Brain microvascular endothelial cell (primary cell): ENCODE measurements at places on chromosomes 2 and 18.

DNA sequence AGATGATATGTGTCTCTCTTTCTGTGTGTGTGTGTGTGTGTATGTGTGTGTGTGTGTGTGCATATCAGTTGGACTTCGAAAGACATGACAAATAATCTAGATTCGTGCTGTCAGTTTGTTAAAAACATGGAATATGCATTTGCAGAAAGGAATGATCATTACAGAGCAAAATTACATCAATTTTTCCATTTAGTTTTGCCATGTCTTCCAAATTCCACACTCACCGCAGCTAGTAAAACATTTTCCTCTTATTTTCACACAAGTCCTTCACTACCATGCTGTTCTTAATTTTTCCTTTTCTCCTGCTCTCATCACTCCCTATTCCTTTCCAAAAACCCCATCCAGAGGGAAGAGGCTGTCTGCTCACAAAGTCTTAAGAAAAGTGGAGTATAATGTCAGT lies 1191.4 kb upstream of the SLC39A10 start:
- no peak for DNase-seq

GRCh38 chr2:15158100-15158499 lies 403.0 kb downstream of the NBAS start:
- DNase-seq: no peak

DNA sequence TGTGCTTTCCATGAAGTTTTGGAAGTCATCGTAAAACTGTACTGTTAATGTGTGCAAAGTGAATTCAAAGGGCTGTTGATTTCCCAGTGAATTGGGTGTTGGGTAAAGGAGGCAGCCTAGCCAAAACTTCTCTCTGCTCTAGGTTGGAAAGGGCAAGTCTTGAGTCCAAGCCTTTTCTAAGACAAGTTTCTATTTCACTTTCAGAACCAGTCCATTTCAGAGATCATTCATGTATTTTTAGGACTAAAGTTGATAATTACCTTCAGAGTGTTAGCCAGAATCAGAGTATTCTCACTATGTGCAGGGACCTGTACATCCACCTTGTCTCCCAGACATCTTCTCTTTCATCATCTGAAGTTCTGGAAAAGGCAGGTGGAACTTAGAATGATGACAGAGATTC lies 636.1 kb upstream of the KLHL29 start:
- DNase-seq: no peak

- no peak for DNase-seq
Observed at GRCh38 chr2:222902660-222903059, 41.8 kb downstream of the ACSL3 start.

- DNase-seq: no peak
Observed at GRCh38 chr18:10514082-10514481, 11.7 kb upstream of the NAPG start.

- DNase-seq: no peak
Observed at GRCh38 chr2:214217136-214217535, 193.7 kb upstream of the VWC2L start.

DNA sequence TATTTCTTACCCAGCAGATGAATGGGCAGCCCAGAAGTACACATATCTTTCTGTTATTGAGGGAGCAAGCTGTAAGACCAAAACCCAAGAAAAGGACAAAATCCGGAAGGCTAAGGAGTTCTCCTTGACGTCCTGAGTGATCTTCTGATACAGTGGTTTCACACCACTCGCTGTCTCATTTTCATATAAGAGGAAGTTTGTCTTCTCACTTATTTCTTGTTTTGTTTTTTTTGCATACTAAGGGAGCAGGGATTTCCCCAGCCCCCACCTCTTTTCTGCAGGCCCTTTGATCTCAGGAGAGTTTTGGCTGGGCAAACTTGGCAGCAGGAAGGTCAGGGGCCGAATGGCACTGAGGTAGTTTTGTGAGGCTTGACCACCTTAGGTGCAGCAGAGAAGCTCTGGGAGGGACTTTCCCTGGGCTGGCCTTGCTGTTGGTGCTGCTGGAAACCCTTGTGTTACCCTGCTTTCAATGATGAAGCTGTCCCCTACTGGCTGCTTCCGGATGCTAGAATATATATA lies 13.3 kb downstream of the CHRNA1 start:
- no peak for DNase-seq

DNA sequence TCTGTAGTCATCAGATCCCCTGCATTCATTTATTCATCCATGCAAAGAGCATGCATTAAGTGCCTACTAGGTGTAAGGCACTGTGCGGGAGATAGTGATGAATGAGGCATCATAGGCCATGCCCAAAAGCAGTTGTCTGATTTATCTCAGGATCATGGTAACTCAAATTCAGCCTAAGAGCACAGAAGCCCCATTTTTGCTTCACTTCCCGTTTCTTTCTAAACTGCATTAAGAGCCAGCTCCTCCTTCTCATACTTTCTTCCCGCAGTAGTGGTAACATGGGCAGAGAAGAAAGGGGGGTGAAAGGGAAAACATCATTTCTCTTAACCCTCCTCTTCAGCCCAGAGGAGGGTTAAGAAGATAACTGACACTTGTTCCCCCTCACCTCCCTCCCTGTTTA lies 2.9 kb downstream of the GPR45 start:
- no peak for DNase-seq

GRCh38 chr2:159072795-159073194 lies 104.4 kb downstream of the TANC1 start:
- peak; percentile 47 for DNase-seq

DNA sequence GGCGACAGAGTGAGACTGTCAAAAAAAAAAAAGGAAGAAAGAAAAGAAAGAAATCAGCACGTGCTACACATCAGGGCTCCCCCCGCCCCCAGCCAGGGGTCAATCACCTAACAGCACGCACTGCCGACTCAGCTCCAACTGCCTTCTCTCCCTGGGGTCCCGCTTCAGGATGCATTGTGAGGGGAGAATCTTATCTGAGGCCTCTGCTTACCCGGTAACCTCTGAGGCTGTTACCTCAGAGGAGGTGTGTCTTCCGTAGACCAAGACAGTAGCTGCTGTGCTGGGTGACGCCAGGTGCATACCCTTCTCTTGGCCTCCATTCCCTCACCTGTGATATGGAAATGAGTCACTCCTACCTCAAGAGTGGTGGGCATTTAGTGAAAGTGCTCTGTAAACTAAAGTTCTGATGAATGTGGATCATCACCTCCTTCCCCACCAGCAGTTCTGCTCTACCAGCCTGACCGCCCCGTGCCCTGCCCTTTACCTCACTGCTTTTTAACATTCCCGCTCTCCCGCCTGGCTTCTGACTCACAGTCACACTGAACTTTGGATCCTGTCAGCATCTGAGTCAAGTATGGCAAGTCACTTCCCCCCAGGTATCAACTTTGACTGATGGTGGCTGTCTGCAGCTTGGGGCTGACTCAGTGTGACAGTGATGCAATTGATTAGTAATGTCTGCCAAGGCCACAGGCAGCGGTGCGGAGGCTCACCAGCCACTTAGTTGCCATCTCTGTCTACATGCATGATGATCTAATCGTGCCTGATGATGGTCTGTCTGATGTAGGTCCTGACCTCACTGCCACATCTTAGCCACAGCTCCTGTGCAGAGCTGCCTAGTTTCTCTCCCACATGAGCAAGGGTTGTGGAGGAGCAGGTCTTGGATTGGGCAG lies 20.1 kb downstream of the ARID5A start:
- peak; percentile 79 for DNase-seq

GRCh38 chr2:175984846-175985245 lies 17.2 kb downstream of the LNPK start:
- DNase-seq: no peak

GRCh38 chr2:31318361-31319336 lies 84.7 kb downstream of the EHD3 start:
- DNase-seq: peak; percentile 92

DNA sequence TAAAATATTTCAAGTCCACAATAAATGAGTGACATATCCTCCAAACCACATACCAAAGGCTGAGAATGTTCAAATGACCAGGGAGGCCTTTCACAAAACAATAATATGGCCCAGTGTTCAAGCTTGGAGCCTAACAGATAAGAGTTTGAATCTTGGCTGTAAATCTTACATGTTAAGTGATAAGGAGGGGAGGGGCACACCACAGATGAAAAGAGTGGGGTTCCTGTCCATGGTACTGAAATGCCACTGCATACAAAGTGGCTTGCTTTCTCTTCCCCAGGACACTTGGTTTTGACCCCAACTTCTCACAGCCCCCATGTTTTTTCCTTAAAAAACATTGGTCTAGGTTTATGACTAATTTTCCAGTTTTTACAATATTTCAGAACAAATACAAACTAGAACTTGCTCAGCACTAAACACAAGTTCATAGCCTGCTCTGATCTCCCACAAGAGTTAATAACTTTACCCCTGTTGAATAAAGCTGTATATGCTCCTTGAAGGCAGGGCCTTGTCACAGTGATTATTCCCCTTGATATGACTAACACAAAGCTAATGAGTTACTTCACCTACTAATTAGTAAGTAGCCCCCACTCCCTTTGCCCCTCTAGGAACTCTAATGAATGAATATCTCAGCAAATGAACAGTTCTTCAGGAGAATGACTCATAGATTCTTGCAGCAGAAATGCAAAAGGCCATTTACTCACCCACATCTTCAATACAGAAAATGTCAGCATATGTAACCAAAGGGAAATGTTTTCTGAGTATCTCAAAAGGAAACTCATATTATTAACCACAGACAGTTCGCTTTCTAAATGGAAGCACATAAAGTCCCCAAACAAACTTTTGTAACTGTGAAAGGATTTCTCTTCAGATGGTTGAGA lies 142.2 kb downstream of the SATB2 start:
- peak; percentile 27 for DNase-seq

DNA sequence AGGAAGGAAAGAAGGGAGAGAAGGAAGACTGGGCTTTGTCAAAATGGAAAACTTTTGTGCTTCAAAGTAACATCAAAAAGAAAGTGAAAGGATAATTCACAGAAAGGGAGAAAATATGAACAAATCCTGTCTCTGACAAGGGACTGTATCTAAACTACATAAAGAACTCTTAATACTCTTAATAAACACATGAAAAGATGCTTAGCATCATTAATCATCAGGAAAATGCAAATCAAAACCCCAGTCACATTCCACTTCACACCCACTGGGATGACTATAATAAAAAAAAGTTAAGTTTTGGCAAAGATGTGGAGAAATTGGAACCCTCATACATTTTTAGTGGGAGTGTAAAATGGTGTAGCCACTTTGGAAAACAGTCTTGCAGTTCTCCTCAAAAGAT lies 11.8 kb upstream of the ZFP36L2 start:
- no peak for DNase-seq

DNA sequence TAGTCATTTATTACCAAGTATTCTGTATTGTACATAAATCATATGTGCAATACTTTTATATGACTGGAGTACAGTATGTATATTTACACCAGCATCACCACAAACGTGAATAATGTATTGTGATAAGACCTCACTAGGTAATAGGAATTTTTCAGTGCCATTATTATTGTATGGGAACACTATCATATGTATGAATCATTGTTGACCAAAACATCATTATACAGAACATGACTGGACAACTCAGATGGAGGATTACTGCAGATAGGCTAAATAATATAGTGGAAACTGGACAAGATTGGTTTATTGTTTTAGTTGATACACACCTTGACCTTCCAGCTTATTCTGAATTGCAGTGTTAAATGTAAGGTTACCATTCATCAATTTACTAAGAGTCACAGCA lies 33.4 kb downstream of the VAPA start:
- no peak for DNase-seq

DNA sequence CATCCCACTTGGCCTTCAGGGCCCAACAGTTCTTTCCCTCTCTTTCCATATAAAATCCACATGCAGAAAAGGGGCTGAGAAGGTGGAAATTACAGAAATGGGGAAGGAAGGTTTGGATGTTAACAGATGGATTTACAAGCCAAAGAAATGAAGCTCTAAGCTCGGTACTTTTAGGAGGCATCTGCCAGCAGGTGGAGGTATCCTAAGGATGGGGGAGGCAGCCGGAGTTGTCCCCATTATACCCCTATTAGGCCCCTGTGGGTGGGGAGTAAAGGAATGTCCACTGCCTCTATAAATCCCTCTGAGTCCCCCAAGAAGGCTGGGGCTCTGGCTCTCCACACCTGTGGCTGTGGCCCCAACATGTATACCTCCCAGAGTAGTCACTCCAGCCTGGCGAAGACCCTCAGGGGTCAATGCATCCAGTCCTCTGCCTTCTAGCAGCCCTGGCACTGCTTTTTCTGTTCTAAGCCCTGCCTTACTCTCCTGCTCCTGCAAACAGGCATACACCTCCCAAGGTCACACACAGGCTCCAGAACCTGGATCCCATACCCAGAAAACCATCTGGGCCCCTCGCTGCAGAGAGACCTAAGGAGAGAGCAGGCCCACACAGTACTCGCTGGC lies 1.2 kb downstream of the FBXO41 start:
- no peak for DNase-seq

- DNase-seq: no peak
Observed at GRCh38 chr2:42153944-42154581, 15.1 kb upstream of the EML4 start.

DNA sequence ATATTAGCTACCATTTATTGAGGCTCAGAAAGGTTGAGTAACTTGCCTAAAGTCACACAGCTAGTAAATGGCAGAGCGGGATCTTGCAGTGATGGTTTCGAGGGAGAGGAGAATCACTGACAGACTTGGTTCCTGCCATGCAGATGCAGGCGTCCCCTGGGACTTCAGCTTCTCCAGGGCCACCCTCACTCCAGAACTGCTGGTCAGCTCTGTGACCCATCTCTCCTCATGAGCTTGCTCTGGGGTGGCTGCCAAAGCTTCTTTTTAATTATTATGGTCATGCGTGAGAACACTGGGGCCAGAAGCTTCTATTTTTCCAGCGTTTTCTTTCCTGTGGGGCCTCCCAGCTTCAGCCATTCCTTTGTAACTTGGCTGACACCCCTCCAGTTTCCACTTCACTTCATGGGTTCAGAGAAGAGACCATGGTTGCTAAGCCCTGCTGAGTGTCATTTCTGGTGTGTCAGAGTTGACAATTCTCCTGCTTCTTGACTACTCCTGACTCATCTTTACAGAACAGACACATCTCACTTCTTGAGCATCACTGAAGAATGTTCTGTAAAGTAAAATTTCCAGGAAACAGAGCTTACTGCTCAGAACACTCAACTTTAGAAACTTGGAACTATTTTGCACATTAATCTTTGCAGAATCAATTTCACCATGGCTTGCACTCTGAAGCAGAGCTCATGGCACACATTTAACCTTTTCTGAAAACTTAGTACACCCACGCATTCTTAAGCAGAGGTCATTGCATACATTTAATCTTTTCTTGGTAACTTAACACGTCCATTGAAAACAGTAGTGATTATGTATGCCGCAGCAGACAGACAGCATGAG lies 70.4 kb downstream of the IL1R2 start:
- peak; percentile 64 for DNase-seq

DNA sequence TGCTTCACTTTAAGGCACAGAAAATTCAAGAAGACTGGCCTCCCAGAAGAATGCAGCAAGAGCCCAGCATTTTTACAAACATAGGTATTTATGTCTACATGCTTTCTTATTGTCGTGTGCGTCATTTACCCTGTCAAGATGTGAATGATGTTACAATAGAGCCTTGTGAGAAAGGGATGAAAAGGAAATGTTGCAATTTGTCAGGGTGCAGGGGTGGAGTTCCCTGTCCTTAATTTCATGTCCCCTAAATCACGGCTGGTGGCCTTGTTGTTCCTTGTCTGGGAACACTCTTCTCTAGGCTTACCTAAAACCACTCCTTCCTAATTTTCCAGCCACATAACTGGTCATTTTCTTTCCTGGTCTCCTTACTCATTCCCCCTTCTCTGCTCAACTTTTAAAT lies 194.2 kb downstream of the TXNL1 start:
- no peak for DNase-seq
